ENCODE measurements at places on chromosomes 4 and X. TPM values are rescaled to one million over a fixed set of nuclear protein-coding genes. Genes with fewer than 3 reads are reported as not detected.
A peak's percentile ranks its signal among the peaks of the same experiment; 100 is the strongest.

The SYTL4 gene
- total RNA-seq, result 23.2 TPM

The SHROOM2 gene
- 8.2 TPM for total RNA-seq

The CYLC1 gene
- total RNA-seq, result not detected

The GABRG1 gene
- total RNA-seq, result not detected

The PPP2R2C gene
- total RNA-seq, result not detected

The SHISA3 gene
- 3.9 TPM for total RNA-seq

The PPEF2 gene
- total RNA-seq, result not detected

The TEX13D gene
- not detected for total RNA-seq

The PAGE5 gene
- total RNA-seq, result not detected

The SERTM2 gene
- total RNA-seq, result not detected

DNA sequence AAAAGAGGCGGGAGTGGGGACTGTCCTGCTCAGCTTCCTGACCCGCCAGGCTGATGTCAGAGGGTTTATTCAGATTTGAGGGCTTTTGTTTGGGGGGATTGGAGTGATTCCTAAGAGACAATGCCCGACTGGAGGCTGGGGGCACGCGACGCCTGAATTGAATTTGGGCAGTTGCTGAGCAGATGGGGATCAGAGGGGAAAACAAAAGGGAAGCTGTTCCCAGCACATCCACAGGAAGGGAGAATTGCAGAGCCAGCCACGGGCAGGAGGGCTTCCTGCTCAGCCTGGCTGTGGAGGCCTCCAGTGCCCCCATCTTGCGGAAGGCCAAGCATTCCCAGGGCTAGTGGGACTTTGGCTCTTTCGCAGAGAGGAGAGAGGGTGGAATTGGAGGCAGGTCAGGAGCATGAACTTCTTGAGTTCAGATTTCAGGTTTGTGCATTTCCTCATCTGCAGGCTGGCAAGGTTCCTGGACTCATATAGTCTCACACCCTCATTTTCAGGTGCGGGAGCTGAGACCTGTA is 162.8 kb downstream of the NHS start:
- no peak for DNase-seq

- DNase-seq, result no peak
These were observed 21.0 kb upstream of the ANXA5 start for GRCh38 chr4:121717680-121718237.

GRCh38 chr4:111671756-111672155 is 473.5 kb upstream of the FAM241A start:
- DNase-seq, result no peak

GRCh38 chrX:8851231-8851886 is 50.2 kb upstream of the FAM9A start:
- no peak for DNase-seq

- no peak for DNase-seq
These were observed 31.1 kb downstream of the ACOX3 start for GRCh38 chr4:8409264-8410065.

- no peak for DNase-seq
These were observed 141.5 kb downstream of the RPS6KA6 start for GRCh38 chrX:84046403-84046984.

DNA sequence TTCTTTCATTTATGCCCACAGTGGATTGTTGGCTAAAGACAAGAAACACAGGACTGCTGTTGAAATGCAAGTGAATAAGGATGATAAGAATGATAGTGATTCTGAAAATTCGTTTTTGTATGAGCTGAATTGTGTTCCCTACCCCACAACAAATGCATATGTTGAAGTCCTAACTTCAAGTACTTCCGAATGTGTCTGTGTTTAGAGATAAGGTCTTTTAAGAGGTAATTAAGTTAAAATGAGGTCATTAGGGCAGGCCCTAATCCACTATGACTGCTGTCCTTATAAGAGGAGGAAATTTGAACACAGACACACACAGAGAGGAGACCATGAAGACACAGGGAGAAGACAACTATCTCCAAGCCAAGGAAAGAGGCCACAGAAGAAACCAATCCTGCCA is 126.6 kb upstream of the ACSL4 start:
- no peak for DNase-seq

- DNase-seq, result peak; percentile 91
These were observed 4.8 kb downstream of the PDGFRA start for GRCh38 chr4:54233697-54234496.

DNA sequence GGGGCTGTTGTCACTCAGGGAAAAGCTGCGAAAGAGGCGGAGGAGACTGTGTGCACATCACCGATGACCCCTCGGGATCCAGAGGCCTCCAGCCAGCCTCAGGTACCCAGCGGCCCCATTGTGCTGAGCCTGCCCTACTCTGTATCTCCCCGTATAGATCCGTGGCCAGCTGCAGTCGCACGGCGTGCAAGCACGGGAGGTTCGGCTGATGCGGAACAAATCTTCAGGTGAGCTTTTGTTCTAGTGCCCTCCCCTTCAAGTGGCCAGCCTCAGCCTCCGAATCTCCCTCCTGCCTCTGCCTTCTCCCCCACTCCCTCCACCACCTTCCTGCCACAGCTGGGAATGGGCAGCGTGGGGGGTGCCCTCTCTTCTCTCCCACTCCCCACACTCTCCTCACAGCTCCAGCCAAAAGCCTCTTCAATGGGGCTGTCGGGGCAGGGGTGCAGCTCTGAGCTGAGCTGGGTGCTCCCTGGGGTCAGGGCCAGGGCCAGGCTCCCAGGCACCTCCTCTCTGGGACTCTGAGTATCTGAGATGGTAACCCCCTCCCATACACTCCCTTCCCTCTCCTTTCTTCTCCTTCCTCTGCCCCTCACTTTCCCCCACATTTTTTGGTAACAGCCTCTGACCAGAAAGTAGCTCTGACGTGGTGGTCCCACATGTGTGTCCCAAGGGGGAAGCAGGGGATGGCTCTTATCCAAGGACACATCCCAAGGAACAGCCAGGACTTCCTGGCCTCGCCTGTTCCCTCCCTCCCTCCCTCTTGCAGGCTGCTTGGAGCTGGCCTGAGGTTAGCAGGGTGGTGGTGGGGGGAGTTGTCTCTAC is 20.4 kb upstream of the UBA1 start:
- no peak for DNase-seq

DNA sequence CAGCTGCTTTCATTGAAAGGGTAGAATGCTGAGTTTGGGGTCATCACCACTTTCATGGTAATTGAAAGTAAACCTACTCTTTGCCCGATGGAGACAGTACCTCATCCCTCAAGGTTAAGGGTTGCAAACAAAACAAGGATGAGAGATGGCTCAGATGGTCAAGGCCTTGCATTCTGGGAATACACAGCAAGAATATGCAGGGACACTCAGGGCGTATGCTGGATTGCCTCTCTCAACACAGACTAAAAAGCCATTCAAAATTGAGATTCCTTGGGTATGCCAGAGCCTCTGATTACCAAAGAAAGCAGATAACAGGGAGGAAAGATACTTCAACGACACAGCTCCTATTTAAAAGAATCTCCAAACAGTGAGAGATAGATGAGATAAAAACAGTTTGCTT is 310.4 kb downstream of the ARAP2 start:
- no peak for DNase-seq

- DNase-seq, result no peak
These were observed 188.7 kb upstream of the TLL1 start for GRCh38 chr4:165684177-165684805.

DNA sequence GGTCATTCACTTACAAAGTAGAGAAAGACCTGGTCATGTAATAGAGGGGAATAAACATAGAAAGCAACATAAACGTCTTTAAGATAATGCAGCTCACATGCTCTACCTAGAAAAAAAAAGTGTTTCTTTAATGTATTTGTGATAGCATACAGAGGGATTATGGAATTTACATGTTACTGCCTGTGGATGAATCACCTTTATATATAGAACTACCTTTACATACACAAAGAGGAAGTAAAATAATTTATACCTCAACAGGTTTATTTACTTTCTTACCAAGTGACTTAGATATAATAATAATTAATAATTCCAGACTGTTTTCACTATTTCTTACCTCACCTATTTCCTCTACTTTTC is 81.5 kb downstream of the PPP3CA start:
- DNase-seq, result no peak

GRCh38 chr4:182916483-182917181 is 554 bp downstream of the DCTD start:
- DNase-seq, result no peak

DNA sequence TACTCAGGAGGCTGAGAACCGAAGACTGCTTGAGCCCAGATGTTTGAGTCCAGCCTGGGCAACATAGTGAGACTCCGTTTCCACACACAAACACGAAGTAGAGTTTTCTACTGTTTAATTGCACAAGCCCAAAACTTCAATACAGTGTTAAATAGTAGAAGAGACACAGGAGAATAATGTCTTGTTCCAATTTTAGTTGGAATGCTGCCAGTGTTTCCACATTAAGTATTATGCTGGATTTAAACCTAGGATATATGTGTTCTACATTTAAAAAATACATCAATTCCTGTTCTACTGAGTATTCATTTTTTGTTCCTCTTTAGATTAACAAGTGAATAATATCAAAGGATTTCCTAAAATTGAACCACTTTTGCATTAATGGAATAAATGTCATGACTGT is 91.3 kb downstream of the LCORL start:
- DNase-seq, result no peak

- DNase-seq, result no peak
These were observed 84.2 kb downstream of the CNOT6L start for GRCh38 chr4:77734928-77735327.

- DNase-seq, result no peak
These were observed 31.2 kb downstream of the SCARB2 start for GRCh38 chr4:76182463-76182862.

DNA sequence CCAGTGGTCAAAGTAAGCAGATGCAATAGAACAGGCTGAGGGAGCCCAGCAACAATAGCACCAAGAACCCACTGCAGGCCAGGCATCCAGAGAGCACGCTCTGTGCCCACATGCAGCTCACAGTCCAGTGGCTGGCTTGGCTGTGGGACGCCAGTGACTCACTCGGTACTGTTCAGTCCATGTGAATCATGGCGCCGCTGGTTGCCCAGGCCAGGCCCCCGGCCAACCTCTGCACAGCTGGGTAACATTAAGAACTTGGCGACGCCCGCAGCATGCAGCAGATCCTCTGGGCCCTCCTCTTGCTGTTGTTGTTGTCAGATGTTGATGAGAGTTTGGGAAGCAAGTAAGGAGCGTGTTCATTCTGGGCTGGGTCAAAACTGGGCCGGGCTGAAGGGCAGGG is 60.5 kb downstream of the MSX1 start:
- peak; percentile 79 for DNase-seq

GRCh38 chr4:28278676-28279075 is 1418.0 kb downstream of the STIM2 start:
- no peak for DNase-seq

DNA sequence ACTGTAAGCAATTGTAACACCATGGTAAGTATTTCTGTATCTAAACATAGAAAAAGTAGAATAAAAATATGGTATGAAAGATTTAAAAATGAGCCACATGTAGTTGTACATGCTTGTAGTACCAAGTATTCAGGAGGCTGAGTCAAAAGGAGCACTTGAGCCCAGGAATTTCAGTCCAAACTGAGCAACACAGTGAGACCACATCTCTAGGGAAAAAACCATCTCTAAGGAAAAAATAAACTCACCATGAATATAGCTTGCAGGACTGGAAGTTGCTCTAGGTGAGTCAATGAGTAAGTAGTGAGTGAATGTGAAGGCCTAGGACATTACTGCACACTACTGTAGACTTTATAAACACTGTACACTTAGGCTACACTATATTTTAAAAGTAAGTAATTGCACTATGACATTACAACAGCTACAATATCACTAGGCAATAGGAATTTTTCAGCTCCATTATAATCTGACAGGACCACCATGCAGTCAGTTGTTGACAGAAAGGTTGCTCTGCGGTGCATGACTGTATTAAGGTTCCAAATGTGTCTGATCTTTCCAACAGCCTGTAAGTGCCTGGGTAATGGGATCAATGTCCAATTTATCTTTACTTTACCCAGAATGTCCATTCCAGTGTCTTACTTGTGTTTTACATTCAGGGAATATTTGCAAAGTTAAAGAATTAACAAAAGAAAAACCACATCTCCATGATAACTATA is 28.9 kb upstream of the LRBA start:
- no peak for DNase-seq

Data from osteocyte (in vitro differentiated cells).